ENCODE measurements at places on chromosomes 2 and 18. TPM values are rescaled to one million over a fixed set of nuclear protein-coding genes. Genes with fewer than 3 reads are reported as not detected.

The MC5R gene
- not detected for total RNA-seq

The AKAIN1 gene
- total RNA-seq, result not detected

The MYO3B gene
- total RNA-seq, result 0.09 TPM

The CRYBA2 gene
- total RNA-seq, result not detected

The FZD7 gene
- 26.1 TPM for total RNA-seq

The MC4R gene
- not detected for total RNA-seq

The MARCHF4 gene
- not detected for total RNA-seq

The CABYR gene
- 39.5 TPM for total RNA-seq

The ALPP gene
- total RNA-seq, result not detected

The PTPRN gene
- total RNA-seq, result 6.6 TPM

The SKOR2 gene
- not detected for total RNA-seq

The ATP8B1 gene
- 103 TPM for total RNA-seq

- H3K27me3 ChIP-seq, result no peaks in the 10 kb centered on the region
- no peak for DNase-seq
- H3K36me3 ChIP-seq, result no peaks in the 10 kb centered on the region
- H3K4me3 ChIP-seq, result no peak overlapping the region
Measured at GRCh38 chr18:5420906-5421305, 122.9 kb downstream of the EPB41L3 start.

DNA sequence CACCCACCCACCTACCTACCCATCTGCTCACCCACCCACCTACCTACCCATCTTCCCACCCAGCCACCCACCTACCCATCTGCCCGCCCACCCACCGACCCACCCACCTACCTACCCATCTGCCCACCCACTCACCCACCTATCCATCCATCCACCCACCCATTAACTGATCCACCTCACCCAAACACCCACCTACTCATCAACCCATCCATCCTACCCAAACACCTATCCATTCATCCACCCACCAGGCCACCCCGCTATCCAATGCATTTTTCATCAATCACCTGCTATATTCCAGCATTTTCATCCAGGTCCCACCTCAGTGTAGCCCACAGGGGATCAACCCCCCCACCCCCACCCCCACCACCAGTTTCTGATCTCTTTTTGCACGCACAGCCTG is 121.8 kb downstream of the GLI2 start:
- no peak overlapping the region for H3K27ac ChIP-seq
- no peak overlapping the region for H3K4me3 ChIP-seq
- no peaks in the 10 kb centered on the region for H3K36me3 ChIP-seq
- no peaks in the 10 kb centered on the region for H3K4me1 ChIP-seq
- no peak for DNase-seq
- H3K27me3 ChIP-seq, result no peaks in the 10 kb centered on the region

- H3K4me3 ChIP-seq, result no peak overlapping the region
- no peaks in the 10 kb centered on the region for H3K36me3 ChIP-seq
- no peak overlapping the region for H3K27ac ChIP-seq
- DNase-seq, result no peak
Measured at GRCh38 chr2:194819367-194819766, 837.7 kb upstream of the SLC39A10 start.

- H3K4me3 ChIP-seq, result no peak overlapping the region
- H3K27ac ChIP-seq, result no peak overlapping the region
- no peak for DNase-seq
- no peaks in the 10 kb centered on the region for H3K4me1 ChIP-seq
Measured at GRCh38 chr2:158635961-158636601, 159.0 kb upstream of the DAPL1 start.

DNA sequence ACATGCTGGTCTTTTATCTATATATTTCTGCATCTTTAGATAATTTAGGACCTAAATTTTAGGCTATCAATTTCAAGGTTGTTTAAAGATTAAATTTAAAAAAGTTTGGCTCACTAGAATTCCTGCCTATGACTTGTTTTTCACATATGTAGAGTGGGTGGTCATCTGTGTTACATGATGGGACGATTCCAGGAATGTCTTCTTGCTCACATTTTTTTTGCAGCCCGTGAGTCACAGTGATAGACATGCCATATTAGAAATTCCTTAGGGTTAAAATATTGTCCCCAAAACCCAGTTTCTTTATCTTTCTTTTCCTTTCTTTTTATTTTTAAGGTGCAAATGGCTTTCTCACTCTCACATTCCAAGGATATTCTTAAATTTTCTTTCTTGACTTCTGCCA is 652.0 kb downstream of the PLCL1 start:
- no peak overlapping the region for H3K4me3 ChIP-seq
- no peaks in the 10 kb centered on the region for H3K4me1 ChIP-seq
- DNase-seq, result no peak
- H3K27ac ChIP-seq, result no peak overlapping the region
- H3K36me3 ChIP-seq, result no peaks in the 10 kb centered on the region

- no peaks in the 10 kb centered on the region for H3K36me3 ChIP-seq
- H3K4me1 ChIP-seq, result no peaks in the 10 kb centered on the region
- no peak overlapping the region for H3K27ac ChIP-seq
- H3K27me3 ChIP-seq, result no peaks in the 10 kb centered on the region
- H3K4me3 ChIP-seq, result no peak overlapping the region
Measured at GRCh38 chr2:177673602-177674595, 281.3 kb downstream of the AGPS start.

DNA sequence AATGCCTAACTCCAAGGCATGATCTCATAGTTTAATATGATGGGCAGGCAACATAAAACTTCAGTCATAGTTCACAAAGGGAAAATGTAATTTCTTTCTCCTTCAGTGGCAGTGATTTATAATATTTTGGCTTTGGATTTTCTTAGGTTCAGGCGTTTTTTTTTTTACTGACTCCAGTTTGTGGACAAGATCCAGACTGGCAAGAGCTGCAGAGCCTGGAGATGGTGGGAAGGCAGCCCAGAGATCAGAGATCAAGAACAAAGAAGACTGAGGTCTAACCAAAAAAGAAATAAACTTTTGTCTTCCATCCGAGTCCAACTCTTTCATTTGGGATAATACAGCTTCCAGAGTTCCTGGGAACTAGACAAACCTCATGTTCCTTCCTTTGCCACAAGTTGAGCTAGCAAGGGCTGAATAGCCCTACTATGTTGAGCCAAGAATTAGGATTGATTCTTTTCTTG is 215.3 kb upstream of the SETBP1 start:
- peaks cover 2% of the 10 kb centered on the region for H3K4me1 ChIP-seq
- no peak overlapping the region for H3K27ac ChIP-seq
- no peaks in the 10 kb centered on the region for H3K36me3 ChIP-seq
- H3K27me3 ChIP-seq, result no peaks in the 10 kb centered on the region
- no peak for DNase-seq
- no peak overlapping the region for H3K4me3 ChIP-seq

DNA sequence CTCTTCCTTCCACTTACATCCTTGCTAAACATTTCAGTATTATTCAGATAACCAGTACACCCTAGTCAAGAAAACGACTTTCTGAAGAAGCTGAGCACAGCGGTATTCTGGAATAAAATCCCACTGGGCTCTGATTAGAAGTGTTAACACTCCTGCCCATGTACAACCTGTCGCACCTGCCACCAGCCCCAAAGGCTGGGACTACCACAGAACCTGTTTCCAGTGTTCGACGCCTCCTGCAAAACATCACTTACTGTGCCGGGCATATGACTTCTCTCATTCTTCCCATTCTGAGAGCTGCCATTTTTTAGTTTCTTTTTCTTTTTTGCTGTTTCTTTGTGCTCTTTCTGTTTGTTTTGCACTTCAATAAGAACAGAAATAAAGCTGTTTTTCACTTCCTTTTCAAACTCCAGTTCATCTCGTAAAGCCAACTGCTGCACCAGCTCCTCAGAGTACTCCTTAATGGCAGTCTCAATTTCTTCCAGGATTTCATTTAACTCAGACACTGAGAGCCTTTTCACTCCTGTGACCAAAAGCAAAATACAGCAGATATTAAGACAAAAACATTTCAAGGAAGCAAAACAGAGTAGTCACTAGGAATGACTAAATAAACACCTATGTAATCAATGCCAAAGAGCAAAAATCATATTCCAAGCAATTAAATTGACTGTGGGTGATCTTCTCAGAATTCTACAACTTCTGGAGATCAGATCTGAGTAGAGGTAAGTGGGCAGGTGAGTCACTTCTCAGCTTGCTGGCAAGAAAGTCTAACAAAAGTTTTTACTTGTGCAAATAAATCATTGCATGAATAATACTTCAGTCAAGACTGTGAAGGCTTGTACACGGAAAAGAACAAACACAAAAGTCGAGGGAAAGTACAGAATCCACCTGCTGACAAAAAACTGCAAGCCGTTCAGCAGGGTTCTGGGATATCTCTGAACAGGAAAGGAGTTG is 19.3 kb downstream of the FEZ2 start:
- no peaks in the 10 kb centered on the region for H3K4me1 ChIP-seq
- H3K4me3 ChIP-seq, result no peak overlapping the region
- H3K36me3 ChIP-seq, result no peaks in the 10 kb centered on the region

GRCh38 chr2:207161247-207162123 is 4.3 kb downstream of the KLF7 start:
- no peak for DNase-seq
- H3K36me3 ChIP-seq, result no peaks in the 10 kb centered on the region
- no peaks in the 10 kb centered on the region for H3K27me3 ChIP-seq
- H3K27ac ChIP-seq, result peak overlapping the region; percentile 100
- H3K4me1 ChIP-seq, result no peaks in the 10 kb centered on the region

- DNase-seq, result no peak
- no peak overlapping the region for H3K27ac ChIP-seq
- H3K4me3 ChIP-seq, result no peak overlapping the region
- no peaks in the 10 kb centered on the region for H3K4me1 ChIP-seq
Measured at GRCh38 chr2:3814706-3815245, 111.4 kb downstream of the DCDC2C start.

- no peaks in the 10 kb centered on the region for H3K36me3 ChIP-seq
- no peak overlapping the region for H3K27ac ChIP-seq
- H3K4me3 ChIP-seq, result no peak overlapping the region
Measured at GRCh38 chr18:65093346-65093745, 657.5 kb upstream of the CDH7 start.

DNA sequence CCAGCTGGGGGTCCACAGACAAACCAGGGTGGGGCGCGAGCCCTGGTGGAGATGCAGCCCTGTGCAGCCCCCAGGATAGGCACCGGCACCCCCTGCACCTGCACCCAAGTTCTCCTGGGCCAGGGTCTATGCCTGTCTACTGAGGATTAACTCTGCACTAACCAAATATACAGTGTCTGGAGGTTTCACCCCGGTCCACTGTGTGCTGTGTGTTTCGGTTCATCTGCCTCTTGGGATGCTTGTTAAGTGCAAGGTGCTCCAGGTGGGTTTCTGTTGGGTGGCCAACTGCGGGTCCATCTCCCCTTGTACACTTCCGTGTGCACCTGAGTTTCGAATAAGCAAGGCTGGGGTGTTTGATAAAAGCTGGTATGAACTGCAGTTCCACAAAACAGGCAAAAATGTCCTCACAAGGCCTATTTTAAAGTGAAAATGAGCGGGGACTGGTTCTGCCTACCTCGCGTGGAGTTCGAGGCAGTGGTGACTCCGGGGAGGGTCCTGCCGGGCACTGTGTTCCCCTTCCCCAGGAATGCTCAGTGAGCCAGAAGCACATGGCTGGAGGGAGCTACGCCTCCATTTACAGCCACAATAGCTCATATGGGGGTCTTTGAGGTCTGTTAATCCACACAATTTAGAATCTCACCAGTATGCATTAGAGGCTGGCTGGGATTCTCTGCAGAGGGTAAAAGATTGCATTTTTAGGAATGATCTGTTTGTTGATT is 70.7 kb downstream of the EDAR start:
- H3K27me3 ChIP-seq, result no peaks in the 10 kb centered on the region
- peaks cover 4% of the 10 kb centered on the region for H3K4me1 ChIP-seq
- H3K27ac ChIP-seq, result no peak overlapping the region
- H3K36me3 ChIP-seq, result no peaks in the 10 kb centered on the region
- no peak for DNase-seq
- no peak overlapping the region for H3K4me3 ChIP-seq

GRCh38 chr2:120847700-120848321 is 112.1 kb downstream of the GLI2 start:
- H3K4me3 ChIP-seq, result no peak overlapping the region
- H3K27me3 ChIP-seq, result no peaks in the 10 kb centered on the region
- no peaks in the 10 kb centered on the region for H3K4me1 ChIP-seq
- no peak overlapping the region for H3K27ac ChIP-seq

- no peaks in the 10 kb centered on the region for H3K36me3 ChIP-seq
- H3K27ac ChIP-seq, result no peak overlapping the region
- H3K4me3 ChIP-seq, result no peak overlapping the region
- H3K4me1 ChIP-seq, result no peaks in the 10 kb centered on the region
- peak; percentile 18 for DNase-seq
- H3K27me3 ChIP-seq, result peaks cover 4% of the 10 kb centered on the region
Measured at GRCh38 chr2:176484838-176485237, 215.6 kb downstream of the MTX2 start.

GRCh38 chr2:226583715-226584114 is 215.9 kb downstream of the IRS1 start:
- no peak overlapping the region for H3K27ac ChIP-seq
- H3K4me3 ChIP-seq, result no peak overlapping the region
- no peaks in the 10 kb centered on the region for H3K36me3 ChIP-seq
- DNase-seq, result no peak
- no peaks in the 10 kb centered on the region for H3K27me3 ChIP-seq
